Osteocyte (in vitro differentiated cells): ENCODE measurements at places on chromosomes 5 and 9.

DNA sequence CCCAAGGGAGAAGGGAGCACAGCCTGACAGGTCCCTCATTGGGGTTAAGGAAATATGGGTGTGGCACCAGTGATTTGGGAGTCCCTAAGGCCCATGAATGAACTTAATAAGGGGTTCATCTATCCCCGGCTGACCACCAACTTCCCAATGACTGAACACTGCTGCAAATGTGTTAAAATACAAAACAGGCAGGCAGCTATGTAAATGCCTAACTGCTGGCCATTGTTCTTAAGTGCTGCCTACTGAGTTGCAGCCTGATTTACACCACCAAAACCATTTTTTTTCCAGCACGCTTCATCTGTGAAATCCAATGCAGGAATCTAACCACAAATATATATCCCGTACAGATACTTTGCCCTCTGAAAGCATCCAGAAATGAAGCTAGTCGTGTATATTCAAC is 478.5 kb downstream of the PTPRD start:
- no peaks in the 10 kb centered on the region for H3K36me3 ChIP-seq
- no peaks in the 10 kb centered on the region for H3K27me3 ChIP-seq

GRCh38 chr9:19409401-19410194 is 789 bp downstream of the ACER2 start:
- peak overlapping the region; percentile 52 for H3K27ac ChIP-seq
- H3K36me3 ChIP-seq: no peaks in the 10 kb centered on the region
- H3K4me3 ChIP-seq: peak overlapping the region; percentile 90
- peaks cover 4% of the 10 kb centered on the region for H3K27me3 ChIP-seq

DNA sequence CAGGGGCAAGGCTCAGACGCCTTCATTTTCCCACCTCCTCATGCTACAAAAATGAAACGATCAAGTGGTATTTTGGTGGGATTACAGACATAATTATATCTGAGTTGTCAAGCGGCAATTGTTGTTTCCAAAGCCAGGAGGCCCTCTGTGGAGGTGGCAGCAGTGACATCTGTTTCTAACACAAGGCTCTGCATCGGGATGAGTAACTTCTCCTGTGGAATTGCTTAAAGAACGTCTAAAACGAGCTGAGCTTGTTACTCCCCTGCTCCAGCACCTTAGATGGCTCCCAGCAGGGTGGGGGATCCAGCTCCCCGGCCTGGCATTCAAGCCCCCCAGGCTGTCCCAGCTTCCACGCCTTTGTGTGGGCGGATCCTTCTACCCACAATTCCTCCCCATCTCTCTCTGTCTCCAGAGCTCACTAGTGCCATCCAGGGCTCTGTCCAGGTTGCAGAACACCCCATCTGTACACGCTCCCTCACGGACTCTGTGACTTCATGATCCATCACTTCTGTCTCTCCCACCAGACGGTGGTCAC is 36.8 kb downstream of the DAB2IP start:
- no peaks in the 10 kb centered on the region for H3K27me3 ChIP-seq
- H3K27ac ChIP-seq: no peak overlapping the region
- H3K4me3 ChIP-seq: no peak overlapping the region
- no peaks in the 10 kb centered on the region for H3K36me3 ChIP-seq
- no peak for DNase-seq

DNA sequence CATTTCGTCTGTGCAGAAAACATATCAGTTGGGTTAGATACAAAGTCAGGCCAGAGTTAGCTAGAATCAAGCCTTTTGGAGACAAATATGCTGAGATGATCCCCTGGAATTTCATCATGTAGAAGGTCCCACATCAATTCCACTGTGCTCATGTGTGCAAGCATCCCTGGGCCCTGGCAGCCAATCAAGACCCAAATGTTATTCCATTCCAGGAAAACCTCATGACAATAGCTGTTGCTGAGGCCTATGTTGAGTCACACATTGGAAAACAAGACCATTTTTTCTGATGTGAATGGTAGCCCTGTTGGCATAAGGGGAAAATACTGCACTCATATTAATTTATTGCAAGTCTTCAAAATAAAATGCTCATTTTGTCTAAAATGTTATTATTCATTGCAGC is 11.5 kb downstream of the SPOCK1 start:
- peaks cover 18% of the 10 kb centered on the region for H3K36me3 ChIP-seq
- H3K27me3 ChIP-seq: no peaks in the 10 kb centered on the region
- H3K4me1 ChIP-seq: peaks cover 23% of the 10 kb centered on the region
- no peak overlapping the region for H3K27ac ChIP-seq
- no peak overlapping the region for H3K4me3 ChIP-seq
- no peak for DNase-seq
